WERI-Rb-1 (cell line): ENCODE measurements at places on chromosomes 3 and 15.
A peak's percentile ranks its signal among the peaks of the same experiment; 100 is the strongest.

DNA sequence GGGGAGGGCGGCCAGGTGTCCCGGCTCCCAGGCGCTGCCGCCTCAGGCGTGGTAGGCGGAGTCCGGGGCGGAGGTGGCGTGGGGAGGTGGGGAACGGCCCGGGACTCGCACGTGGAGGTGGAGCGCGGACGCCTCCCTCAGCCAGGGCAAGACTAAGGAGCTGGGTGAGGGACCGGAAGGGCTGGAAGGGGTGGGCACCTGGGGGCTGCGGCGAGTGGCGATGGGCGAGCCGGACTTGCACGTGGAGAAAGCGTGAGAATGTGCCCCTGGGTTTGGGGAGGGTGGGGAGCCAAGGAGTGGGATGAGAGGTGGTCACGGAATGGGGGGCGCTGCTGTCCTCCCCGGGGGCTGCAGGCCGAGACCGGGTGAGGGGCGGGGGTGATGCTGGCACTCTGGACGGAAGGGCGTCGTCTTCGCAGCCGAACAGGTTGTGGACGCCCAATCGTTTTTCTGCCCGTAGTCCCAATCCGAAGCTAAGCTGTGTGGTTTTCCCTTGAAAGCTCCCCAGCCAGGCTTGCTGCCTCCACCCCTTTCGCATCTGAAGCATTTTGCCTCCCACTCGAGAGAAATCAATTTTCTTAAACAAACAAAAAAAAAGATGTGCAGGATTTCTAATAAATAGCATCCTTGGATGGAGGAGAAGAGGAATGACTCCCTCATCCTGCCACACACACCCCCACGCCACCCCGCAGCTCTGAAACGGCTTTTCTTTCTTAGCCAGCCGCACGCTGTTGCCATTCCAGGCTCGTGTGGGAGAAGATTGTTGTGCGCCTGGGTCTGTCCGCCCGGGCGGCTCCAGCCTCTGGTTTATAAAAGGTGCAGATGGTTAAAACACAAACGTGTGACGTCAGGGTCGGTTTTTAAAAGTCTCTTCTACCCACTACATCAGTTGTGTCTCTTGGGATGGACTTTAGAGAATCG is 62.5 kb upstream of the ANKRD28 start:
- peak; percentile 86 for DNase-seq

DNA sequence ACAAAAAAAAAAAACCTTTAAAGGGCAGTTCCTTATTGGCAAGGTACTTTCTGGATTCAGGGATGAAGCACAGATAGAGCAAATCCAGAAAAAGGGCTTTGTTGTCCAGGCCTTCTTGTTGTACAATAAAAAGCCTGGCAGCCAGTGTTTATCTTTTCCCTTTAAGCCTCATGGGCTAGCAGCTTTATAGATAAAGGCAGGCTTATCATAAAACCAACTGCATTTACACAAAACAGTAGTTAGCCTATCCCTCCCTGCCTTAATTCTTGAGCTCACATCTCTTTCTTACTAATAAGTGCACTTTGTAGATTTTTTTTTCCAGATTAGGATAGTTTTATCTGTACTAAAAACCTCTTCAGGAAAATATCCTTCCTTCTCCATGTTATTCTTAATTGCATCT is 662.8 kb upstream of the CCDC54 start:
- DNase-seq, result no peak

DNA sequence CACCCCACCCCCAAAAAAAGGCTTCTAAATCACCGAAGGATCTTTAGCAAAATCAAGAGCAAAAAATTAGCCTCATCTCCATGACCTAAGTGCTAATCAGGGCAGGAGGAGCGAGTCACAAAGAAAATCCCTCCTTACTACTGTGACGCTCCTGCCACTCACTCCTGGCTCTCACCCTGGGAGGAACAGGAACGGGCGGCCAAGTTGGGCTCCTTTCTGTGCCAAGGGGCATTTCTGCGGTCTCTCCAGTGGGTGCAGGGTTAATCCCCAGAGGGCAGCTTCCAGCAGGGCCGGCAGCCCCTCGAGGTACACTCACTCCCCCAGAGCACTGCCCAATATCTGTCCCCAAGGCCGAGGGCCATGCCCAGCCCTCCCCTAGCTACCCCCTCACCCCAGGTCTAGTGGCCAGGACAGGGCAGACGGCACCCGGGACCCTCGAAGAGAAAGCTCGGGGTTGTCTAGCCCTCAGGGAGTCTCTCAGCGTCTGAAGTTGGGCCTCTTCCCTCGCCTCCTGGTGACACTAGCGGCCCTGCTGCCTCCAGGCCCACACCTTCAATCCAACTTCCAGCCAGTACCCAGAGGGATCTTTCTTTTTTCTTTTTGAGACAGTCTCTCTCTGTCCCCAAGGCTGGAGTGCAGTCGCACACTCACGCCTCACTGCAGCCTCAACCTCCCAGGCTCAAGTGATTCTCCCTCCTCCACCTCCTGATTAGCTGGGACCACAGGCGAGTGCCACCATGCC is 706 bp downstream of the CAV3 start:
- DNase-seq, result no peak

DNA sequence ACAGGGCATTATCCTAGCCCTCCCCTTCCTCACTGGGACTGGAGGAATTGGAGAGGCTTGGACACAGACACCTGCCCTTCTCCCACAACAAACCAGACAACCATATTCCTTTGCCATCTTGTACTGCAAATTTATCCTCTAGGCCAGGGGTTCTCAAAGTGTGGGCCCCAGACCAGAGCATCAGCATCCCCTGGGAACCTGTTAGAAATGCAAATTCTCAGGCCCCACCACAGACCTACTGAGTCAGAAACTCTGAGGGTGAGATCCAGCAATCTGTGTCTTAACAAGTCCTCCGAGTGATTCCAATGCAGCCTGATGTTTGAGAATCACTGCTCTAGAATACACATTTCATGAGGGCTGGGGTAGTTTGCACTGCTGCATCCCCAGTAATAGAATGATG is 115.4 kb downstream of the OXNAD1 start:
- DNase-seq, result no peak

DNA sequence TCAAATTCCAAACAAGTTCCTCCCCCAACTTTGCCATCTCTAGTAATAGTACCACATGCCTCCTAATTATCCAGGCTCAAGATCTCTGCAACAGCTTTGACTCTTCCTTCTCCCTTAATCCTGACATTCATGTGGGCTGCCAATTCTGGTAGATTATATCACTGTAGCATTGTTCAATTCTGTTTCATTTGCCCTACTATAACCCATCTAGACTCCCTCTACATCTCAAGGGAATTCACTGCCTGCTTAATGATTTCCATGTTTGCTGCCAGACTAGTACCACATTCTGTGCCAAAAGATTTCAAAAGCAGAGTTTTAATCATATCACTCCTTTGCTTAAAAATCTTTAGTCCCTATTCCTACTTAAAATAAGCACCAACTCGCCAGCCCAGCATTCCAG is 34.6 kb upstream of the PPIB start:
- DNase-seq, result no peak

GRCh38 chr3:61687206-61687605 is 125.8 kb downstream of the PTPRG start:
- no peak for DNase-seq

DNA sequence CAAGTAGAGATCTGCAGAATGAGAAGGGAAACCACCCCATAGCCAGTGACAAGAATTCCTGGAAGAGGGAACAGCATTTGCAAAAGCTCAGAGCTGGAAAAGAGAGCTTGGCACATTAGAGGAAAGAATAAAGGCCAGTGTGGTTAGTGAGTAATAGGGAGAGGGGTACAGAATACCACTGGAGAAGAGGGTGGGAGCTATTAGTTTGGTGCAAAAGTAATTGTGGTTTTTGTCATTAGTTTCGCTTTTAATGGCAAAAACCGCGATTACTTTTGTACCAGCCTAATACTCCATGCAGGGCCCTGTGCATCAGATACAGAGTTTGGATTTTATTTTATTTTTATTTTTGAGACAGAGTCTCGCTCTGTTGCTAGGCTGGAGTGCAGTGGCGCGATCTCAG is 9.8 kb downstream of the SLC24A1 start:
- DNase-seq, result no peak

GRCh38 chr15:48581219-48581618 is 64.3 kb downstream of the FBN1 start:
- peak; percentile 19 for DNase-seq

GRCh38 chr3:66038384-66038725 is 363 bp downstream of the MAGI1 start:
- DNase-seq, result no peak

- peak; percentile 77 for DNase-seq
Measured at GRCh38 chr15:90864507-90864906, 3.9 kb upstream of the FURIN start.

GRCh38 chr3:105960381-105960780 is 91.6 kb upstream of the CBLB start:
- peak; percentile 68 for DNase-seq

- no peak for DNase-seq
Measured at GRCh38 chr3:182904164-182904563, 76.2 kb downstream of the DCUN1D1 start.

DNA sequence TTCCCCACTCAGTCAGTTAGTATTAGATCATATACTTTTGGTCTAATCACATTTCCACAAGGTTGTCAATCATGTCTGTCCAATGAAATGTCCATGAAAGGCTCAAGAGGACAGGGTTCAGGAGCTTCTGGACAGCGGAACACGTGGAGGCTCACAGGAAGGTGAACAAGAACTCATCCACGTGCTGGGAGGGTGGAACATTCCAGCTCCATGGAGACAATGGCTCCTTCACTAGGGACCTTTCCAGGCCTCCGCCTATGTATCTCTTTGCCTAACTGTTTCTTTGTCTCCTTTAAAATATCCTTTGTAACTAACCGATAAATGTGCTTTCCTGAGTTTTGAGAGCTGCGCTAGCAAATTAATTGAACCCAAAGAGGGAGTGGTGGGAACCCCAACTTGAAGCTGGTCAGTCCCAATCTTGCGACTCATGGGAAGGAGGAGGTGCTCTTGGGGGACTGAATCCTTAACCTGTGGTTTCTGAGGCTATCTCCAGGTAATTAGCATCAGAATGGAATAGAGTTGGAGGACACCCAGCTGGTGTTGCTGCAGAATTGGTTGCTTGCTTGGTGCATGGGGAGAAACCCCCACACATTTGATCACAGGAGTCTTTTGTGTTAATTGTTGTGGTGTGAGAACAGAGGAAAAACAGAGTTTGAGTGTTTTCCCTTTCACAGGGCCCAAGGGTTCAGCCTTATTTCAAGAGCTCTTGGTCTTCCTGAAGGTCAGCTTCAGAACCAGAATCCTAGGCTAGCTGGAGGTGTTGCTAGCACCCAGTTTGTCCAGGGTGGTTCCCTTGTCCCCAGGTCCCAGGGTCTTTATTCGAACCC is 3.0 kb upstream of the TKT start:
- DNase-seq, result no peak

GRCh38 chr3:115436767-115437301 is 186.5 kb upstream of the GAP43 start:
- peak; percentile 16 for DNase-seq

DNA sequence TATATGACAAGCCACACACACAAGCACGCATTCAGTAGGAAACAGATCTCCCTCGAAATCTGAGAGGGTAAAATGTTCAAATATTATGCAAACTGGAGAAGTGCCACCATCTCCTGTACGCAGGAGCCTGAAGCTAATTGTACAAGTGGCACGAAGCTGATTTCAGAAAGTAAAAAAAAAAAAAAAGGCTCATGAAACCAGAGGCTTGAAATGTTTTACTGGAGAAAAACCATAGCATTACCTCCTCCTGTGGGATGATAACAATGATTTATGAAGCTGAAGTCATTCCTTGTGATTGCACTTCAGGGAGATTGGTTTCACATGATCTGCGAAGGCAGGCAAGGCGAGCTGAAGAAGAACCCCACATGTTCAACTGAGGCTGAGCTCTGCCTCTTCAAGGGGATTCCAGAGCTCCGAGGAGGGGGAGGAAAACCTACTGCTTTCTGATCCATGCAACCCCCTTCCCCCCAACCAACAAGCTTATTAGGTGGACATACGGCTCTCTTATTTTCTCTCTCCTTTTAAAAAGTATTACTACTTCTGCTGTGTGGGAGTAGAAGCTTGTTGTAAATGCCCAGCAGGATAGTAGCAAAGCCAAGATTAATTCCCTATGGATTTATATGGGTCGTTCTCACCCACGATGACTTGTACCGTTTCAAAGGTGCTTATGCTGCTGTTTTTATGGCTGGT is 101.1 kb downstream of the GREM1 start:
- DNase-seq, result peak; percentile 90

GRCh38 chr3:191328383-191328961 is 722 bp upstream of the CCDC50 start:
- no peak for DNase-seq

DNA sequence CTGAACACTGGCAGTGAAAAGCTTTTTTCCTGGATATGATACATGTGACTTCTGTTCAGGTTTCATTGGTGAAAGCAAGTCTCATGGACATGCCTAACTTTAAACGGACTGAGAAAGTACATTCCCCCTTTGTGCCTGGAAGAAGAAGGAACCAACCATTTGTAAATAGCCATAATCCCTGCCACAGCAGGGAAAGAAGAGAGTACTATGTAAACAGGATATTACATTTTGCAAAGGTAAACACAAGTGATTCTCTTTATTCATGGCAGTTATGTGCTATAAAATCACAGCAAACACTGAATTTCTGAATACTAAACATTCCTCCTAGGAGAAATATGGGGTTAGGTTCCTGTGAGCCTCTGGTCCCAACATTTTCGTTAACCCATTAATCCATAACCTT is 46.8 kb downstream of the PRICKLE2 start:
- no peak for DNase-seq

DNA sequence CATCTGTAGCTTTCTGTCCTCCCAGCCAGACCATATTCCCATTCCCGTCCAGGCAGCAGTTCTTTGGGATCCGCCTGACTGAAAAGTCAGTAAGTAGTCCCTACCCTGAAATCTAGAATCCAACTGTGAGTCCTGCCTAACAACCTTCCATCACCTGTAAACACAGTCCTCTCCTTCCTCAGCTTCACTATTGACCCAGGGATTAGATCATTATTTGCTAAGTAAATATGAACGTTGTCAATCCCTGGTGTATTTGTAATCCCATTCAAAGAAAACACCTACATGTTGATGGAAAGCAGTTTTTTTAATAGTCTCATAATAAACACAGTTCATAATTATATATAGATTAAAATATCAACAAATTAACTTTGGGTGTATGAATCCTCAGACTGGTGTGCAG is 732 bp downstream of the SAXO2 start:
- no peak for DNase-seq

DNA sequence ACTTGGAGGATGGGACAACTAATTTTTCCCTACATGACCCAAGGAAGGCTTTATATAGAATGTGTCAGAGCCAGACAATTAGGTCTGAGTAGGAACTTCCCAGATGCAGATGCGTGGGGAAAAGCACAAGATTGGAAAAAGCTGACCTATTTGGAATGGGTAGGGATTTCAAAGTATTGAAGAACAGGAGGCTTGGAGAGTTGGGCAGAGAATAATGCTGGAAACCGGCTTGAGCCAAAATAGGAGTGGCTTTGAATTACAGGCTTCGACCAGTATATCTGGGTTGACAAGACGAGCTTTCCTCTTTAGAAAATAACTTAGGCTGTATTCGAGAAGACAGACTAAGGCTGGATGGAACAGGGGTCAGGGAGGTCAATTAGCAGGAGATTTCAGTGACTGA is 181.1 kb downstream of the GBE1 start:
- DNase-seq, result no peak

- no peak for DNase-seq
Measured at GRCh38 chr3:83002869-83003445, 1241.5 kb upstream of the GBE1 start.

- no peak for DNase-seq
Measured at GRCh38 chr3:187251599-187251998, 39.9 kb downstream of the MASP1 start.

- DNase-seq, result no peak
Measured at GRCh38 chr15:92346063-92346462, 47.6 kb upstream of the ST8SIA2 start.
